Body of pancreas (tissue), 4 donors: ENCODE measurements at places on chromosomes 12 and 14.
A peak's percentile ranks its signal among the peaks of the same experiment; 100 is the strongest.

DNA sequence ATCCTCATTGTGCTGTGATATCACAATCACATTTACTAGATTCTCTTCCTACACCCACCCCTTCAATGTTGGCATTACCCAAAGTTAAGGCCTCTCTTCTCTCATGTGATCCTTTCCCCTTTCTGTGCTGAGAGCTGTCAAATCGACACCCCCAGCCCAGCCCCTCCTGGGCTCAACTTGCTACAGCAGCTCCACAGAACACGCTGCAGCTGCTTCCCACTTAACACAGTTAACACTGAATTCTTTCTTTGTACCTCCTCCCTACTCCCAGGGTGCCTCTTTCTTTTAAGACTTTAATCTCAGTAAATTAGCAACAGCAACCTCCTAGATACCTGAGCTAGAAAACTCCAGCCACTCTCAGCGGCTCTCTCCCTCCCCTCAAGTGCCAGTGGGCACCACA, 17.8 kb downstream of the SPTB start:
- DNase-seq, result no peak

DNA sequence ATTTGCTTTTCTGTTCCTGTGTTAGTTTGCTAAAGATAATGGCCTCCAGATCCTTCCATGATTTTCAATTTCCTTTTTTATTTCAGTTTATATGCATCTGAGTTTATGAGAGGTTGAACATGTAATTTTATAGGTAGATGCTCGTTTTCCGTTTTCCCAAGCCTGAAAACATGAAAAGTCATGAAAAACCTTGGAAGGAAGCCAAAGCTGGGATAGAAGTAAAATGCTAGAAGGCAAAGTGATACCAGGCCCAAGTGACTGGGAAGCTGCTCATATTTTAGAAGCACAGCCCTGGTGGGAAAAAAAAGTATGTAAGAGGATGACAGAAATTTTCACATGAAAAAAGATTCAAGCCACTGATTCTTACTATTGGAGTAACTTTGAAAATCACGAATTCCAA, 290.8 kb downstream of the PRKD1 start:
- no peak for DNase-seq

GRCh38 chr12:2691006-2691344, 103.8 kb upstream of the FKBP4 start:
- DNase-seq, result peak; percentile 25

DNA sequence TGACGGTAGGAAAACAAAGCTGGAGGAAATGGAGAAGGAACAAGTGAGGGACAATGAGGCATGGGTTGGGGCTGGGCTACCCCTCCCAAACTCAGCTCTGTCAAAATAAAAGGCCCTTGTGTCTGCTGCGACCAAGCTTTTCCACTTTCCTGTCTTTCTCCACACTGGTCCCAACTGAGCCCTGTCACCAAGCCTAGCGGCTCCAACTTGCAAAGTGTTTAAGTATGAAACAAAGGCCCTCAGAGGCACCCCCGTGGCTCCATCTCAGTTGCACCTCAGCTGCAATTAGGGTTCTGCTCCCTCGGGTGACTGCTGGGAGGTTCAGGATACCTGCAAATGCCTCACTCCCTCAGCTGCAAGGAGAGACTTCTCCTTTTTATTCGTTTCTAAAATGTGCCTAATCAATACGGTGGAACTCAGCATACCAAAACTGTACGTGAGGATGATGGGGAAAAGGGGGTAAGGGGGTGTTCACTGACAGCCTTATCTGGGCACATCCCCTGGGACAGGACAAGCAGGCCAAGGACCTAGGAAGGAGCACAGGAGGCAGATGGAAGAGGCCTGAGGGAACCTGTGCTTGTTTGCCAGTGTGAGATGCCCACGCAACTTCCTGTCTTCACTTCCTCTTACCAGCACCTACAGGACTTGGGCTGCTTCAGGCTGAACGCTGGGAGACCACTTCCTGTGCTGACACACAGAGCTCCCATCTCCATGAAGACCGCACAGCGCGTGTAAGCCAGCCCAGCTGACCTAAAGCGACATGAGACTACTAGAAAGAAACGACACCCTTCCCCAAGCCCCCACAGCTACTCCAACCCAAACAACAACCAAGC, 8.9 kb downstream of the VAMP1 start:
- DNase-seq, result peak; percentile 38

GRCh38 chr12:111925171-111925570, 83.1 kb downstream of the MAPKAPK5 start:
- no peak for DNase-seq

DNA sequence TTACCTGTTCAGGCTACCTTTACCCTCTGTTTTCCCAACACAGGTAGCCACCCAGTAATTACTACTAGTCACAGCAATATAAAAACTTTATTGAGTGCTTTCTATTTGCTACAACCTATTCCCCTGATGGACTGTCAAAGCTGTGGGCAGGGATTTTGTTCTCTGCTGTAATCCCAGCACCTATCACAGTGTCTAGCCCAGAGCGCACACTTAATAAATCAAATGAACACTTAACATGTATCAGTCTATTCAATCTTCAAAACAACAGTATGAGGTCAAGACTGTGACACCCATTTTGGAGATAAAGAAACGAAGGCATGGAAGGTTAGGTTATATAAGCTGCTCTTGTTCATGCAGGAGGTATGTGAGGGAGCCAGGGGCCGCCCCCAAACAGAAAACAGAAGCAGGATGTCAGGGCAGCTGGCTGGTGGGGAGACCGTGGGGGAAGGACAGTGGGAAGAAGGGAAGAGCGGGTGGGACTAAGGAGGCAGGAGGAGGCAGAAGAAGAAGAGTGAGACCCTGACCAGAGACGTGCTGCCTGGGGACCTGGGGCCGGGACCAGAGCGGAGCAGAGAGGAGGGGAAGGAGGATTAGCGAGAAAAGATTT, 1.7 kb downstream of the TNFRSF1A start:
- no peak for DNase-seq

DNA sequence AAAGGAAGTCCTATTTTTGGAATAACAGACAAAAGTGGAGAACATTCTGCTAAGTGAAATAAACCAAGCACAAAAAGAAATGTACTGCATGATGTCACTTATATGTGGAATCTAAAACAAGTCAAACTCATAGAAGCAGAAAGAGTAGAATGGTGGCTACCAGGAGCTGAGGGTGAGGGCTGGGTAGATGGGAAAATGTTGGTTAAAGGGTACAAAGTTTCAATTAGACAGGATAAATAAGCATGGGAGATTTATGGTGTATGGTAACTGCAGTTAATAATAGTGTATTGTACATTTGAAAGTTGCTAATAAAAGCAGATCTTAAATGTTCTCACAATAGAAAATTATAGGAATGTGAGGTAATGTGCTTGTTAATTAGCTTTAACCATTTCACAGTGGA, 12.8 kb downstream of the LUM start:
- no peak for DNase-seq

DNA sequence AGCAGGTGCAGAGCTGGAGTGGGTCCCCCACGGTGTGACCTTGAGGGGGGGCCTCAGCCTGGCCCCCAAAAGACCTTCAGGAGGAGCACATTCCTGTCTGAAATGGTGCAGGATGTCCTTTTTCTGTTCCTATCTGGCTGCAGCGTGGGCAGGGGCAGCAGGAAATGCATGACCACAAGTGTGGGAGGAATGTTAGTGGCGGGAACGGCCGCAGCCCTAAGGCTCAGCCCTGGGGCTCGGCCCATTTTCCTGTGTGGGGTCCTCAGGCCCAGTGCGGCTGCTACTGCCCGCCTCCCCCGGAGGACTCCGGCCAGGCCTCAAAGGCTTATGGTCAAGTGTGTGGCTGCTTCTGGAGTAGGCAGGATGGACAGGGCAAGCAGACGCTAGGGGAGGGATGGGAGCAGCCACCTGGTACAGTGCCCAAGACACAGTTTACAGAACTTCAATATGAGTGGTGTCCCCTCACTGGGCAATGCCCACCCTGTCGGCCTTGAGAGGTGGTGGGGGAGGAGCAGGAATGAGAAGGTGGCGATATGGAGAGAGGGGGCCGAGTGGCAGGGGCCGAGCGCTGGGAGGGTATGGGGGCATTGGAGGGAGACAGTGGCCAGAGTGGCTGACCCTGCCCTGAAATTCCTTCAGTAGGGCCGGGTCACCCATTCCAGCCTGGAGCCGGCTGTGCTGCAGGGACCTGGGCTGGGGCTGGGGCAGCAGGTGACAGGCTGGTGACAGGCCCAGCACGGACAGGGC, 137.4 kb downstream of the CALM1 start:
- DNase-seq, result no peak

DNA sequence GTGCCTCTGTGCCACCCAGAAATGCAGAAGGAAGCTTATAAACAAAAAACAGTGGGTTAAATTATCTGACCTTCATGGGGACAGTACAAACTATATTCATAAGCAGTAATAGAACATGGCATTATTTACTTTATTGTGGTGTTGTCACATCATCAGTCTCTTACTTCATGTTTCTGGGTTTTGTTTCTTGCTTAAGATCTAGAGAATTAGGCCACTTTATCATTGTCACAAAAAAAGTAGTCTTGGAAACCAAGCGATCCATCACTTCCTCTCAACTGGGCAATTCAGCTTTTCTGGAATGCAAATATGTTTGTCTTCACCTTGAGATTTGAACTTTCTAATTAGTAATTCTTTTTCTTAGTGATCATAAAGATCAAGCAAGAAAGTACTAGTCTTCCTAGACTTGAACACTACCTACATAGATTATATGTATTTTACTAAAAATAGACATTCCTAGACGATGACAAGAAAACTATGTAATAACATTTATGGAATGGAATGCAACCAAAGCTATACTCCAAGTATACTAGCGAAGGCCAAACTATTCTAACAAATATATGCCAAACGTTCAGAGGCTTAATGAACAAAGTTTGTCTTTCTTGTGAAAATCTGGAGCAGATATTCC, 363.4 kb downstream of the DAD1 start:
- no peak for DNase-seq

- no peak for DNase-seq
Measured at GRCh38 chr14:74710480-74710879, 2.4 kb downstream of the AREL1 start.

DNA sequence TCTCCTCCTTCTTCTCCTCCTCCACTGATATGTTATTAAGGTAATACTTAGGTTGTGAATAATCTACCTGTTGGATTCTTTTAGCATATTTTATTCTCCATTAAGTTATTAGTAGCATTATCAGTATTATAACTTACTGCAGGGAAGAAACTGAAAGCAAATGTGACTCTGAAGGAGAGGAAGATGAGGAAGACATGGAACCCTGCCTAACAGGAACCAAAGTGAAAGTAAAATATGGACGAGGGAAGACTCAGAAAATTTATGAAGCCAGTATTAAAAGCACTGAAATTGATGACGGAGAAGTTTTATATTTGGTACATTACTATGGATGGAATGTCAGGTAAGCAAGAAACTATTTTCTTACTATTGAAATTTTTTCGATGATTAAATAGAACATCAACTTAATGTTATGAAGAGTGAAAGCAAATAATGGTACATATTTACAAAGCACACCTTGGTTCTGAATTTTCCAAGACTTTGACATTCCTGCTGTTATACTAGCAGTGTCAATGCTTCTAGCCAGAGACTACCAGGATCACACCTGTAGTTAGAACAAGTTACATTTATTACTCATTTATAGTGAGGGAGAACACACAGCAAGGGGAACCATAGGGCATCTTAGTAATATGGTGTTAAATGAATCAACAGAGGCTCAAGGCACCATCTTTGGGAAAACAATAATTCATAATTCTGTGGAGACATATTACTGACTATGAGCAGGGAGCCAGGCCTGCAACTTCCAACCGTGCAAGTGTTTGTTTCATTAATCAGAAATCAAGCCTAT, 42.0 kb upstream of the TOMM20L start:
- no peak for DNase-seq

DNA sequence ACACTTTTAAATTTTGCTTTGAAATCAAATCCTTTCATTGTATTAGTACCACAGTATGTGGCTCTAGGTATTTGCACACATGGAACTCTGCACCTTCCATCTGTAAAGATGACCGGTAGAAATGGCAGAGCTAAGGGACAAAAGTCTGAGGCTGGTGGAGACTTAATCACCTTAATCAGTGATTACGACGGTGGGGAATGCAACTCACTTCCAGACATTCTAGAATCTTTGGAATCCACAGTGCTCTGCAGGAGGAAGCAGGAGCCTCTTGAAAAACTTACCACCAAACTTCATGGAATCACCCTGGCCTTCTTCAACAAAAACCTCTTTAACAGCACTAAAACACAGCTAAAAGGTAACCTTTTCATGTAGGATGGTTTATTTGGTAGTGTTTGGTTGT, 3.9 kb upstream of the DACT1 start:
- DNase-seq, result no peak

DNA sequence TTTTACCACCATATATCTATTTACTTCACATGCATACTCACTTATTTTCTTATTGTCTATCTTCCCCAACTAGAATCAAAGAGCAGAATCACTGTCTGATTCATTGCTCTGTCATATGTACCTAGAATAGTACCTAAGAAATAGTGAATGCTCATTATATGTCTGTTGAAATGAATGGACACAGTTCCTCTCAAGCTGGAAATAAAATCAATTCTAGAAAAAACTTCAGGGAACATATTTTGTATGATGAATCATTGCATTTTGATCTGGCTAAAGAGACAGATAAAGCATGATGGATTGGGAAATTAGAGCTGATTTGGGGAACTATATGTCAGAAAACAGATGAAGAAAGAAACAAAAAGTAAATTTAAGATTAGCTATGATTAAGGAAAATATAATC, 623.3 kb downstream of the C12orf50 start:
- no peak for DNase-seq

DNA sequence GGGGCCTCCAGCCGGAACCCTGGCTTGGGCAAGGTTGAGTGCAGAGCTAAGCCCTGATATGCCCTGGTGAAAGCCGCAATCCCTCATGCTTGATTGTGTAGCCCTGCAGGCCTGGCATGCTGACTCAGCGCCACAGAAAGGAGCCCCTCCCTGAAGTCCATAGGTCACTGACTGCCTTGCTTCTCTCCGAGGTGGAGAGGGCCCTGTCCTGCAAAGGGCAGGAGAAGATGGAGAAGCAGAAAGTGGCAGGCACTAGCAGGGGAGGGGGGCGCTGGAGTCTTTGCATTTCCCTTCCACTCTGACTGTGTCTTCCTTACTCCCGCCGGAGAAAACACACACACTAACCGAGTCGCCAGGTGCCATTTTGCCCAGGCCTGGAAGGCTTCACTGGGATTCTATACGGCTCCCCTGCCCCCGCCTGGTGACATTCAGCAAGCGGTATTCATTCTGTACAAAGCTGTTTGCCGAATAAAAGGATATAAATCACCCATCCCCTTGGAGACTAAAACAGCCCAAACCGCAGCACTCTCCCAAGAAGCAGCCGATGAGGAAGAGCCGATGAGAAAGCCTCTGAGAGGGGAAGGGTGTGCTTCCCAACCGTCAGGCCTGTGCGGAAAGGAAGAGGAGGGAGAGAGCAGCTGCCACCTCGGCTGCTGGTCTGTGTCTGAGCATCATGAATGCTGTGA, 69.8 kb downstream of the SLC6A12 start:
- DNase-seq, result no peak

DNA sequence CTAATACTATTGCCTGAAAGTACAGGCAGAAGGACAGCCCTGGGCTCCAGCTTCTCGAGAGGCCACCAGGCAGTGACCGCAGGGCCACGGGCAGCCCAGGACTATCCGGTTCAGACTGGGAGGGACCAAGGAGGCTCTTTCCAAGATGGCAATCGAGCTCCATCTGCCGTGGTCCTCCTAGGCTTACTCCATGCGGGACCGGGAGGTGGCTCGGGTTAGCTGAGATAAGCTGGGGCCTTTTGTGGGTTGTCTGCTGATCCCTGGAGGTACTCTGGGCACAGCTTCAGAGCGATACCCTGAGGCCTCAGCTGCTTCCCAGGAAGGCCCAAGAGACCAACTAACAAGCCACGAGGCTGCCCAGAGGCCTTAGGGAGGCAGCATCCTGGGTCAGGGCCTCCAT, 33.1 kb downstream of the SNRNP35 start:
- DNase-seq, result no peak
